Right lung (tissue), 10 donors: ENCODE measurements at places on chromosomes 1 and 21. TPM values are rescaled to one million over a fixed set of nuclear protein-coding genes. Genes with fewer than 3 reads are reported as not detected.
A peak's percentile ranks its signal among the peaks of the same experiment; 100 is the strongest.

DNA sequence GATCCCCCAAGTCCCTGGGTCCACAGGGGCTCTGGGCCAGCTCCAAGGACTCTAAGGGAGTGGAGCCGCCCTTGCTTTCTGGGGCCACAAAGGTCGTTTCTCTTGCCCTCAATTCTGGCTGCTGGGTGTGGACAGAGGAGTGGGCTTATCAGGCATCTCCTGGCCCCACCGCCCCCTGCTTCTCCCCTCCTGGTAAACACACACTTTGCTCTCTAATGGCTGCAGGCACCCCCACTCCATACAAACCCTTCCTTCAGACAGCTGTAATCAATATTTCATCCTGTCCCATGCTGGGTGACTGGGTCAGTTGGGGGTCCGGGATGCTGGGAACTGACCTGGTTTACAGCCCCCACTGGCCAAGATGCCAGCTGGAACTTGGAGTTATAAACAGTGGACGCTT is 67.5 kb downstream of the PRDM16 start:
- no peak for DNase-seq

DNA sequence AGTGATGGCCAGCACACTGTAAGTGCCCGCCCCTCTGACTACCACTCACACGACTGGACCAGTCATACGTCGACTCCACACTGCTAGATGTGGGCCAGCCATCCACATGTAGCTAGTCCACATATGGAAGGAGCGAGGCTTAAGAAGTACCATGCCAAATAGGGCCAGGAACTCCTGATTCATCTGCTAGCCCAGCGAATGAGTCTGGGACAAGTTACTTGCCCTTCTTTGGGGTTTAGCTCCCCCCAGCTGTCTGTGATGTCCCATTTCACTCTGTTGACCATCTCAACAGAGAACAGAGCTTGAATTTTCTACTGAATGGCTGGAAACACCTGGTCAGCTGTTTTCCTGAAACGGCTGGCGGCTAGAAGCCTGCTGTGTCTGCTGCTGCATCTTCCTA is 5.8 kb downstream of the CSRP1 start:
- DNase-seq, result no peak

DNA sequence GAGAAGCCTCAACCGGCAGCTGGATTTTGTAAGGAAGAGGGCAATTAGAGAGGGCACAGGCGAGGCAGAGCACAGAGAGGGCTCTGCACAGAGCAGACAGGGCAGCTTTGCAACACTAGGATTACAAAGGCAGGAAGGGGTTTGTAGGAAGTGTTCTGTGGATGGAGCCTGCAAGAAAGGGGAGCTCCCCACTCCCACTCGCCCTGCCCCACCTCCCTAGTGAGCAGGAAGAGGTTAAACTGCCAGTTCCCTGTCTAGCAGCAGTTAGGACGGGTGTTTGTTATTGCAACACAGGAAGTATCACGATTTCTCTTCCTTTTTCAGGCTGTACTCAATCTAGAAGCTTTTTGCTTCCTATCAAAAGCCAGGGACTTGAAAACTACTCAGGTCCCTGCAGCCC is 63.3 kb upstream of the LRRC8D start:
- DNase-seq, result peak; percentile 58

DNA sequence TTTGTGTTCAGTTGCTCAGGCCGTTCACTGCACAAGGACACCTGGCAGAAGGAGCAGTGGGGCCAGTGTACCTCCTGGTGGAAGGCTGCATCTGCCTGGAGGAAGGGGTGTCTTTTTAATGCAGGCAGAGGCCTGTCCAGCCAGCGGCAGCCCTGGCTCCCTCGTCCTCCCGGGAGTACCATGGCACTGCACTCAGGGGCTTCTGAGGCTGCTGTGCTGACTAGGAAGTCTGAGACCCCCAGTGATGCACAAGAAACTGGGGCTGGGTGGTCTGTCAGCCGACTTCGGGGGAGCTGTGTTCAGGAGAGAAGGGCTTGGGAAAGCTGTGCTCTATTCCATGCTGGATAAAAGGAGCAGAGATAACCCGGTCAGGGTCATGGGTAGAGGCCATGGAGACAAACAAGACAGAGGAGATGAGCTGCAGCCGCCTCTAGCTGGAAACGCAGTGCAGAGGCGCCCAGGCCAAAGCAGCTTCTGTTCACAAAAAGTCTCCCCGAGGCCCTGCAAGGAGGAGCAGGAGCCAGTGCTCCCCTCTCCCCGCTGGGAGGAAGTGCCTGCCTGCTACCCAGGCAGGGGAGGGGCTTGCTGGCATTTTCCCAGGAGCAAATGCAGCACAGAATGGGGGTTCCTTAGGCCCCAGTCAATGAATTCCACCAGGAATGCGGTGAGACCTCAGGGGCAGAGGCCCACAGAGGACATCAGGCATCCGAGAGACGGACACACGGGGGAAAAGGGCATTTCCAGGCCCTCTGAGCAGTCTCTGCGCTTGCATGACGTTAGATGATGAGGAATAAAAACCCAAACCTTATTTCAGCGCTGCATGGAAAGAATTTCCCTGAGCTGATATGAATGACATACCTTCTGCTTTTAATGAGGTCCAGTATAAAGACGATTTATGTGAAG is 17.2 kb upstream of the C2CD2 start:
- DNase-seq, result no peak

DNA sequence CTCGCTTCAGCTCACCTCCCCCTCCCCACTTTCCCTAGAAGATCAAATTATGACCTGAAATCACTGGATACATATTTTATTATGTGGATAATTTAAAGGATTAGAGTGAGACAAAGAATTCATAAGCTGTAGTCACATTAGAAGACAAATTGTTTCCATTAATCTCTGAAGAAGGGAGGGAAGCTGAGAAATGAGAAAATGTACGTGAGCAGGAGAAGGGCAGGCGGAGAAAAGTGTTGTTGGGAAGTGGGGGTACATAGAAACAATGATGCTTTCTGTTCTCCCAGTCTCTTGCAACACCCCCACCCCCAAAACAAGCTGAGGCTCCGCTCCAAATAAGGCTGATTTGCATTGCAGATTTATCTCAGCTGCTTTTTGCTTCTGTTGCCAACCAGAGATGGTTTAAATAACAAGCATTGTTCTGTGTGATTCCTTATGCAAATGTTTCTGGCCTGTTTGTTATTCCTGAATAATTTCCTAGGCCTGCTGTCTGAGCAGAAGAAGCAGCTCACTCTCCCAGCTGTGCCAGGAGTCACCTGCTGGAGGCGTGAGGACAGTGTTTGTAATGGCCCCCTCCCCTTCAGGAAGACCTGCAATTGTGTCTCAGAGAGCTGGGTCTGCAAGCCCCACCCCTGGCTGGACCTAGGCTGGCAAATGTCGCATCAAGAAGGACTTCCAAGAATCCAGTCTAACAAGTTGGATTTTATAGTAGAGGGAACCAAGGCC is 121.8 kb upstream of the TNR start:
- DNase-seq, result no peak

DNA sequence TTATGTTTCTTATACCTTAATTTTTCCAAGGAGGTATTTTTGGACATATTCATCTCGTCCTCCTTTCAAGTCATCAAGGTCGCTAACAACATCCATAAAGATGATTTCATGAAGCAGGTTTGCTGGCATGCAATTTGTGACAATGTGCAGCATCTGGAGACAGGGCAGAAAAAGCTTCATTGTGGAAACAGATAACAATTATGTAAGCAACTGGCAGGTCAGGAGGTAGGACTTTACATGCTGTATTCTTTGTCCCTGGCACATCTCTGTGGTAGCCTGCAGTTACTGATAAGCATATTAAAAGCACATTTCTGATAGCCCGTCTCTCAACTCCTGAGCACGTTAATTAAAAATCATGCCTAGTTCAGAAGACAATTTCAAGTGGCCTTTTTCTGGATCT is 156.8 kb downstream of the LEPR start:
- no peak for DNase-seq

GRCh38 chr1:213821175-213821942 is 166.4 kb upstream of the PROX1 start:
- DNase-seq, result no peak

- DNase-seq, result no peak
Measured at GRCh38 chr1:7707527-7707926, 63.6 kb upstream of the VAMP3 start.

DNA sequence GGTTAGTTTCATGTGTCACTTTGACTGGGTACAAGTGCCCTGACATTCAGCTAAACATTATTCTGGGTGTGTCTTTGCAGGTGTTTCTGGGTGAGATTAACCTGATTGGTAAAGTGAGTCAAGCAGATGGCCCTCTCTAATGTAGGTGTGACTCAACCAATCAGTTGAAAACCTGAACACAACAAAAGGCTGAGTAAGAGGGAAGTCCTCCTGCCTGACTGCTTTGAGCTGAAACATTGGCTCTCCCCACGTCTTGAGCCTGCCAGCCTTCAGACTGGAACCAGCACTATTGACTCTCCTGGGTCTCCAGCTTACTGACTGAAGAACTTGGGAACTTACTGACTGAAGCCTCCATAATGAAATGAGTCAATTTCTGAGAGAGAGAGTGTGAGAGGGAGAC is 70.0 kb upstream of the C21orf91 start:
- DNase-seq, result no peak

- DNase-seq, result no peak
Measured at GRCh38 chr1:190373705-190374336, 103.8 kb downstream of the BRINP3 start.

GRCh38 chr1:29893046-29893723 is 656.9 kb downstream of the PTPRU start:
- DNase-seq, result no peak

DNA sequence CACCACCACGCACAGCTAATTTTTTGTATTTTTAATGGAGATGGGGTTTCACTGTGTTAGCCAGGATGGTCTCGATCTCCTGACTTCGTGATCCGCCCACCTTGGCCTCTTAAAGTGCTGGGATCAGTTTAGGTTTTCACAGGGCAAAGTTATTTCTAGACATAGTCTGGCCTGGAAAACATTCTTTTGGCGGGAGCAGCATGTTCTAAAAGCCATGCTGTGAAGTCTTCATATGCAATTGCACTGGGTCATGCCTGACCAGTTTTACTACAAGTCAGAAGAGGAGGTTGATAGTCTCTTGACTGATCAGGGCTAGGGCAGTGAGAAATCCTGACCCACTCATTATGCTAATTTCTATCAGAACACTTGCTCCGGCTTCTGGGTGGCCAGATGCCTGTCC is 131.6 kb upstream of the POU3F1 start:
- DNase-seq, result no peak

GRCh38 chr1:3787745-3788605 is 8.3 kb downstream of the LRRC47 start:
- no peak for DNase-seq

DNA sequence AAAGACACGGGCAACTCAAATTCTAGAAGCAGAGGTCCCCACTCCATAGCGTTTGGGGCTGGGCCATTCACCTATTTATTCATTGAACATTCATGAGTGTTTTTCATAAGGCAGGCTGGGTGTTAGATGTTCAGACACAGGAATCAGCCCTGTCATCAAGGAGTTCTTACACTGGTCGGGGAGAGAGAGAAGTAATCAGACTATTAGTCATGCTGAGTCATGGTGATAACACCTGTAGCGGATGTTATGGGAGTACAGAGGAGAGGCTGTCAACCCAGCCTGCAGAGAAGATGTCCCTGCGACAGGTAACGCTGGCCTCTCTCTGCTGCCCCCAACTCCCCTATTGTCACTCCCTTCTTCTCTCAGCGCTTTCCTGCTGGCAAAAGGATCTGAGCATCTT is 17.2 kb downstream of the LY9 start:
- no peak for DNase-seq

GRCh38 chr1:215082532-215083382 is at the start of gene KCNK2:
Gene KCNK2 (plus strand): TSS chr1:215082737. CDS start chr1:215083386, 649 bp downstream.
- no peak for DNase-seq

GRCh38 chr21:34924194-34924593 is 124.9 kb downstream of the RUNX1 start:
- DNase-seq, result no peak

GRCh38 chr1:31183927-31184554 is 55.6 kb downstream of the NKAIN1 start:
- DNase-seq, result no peak

Gene SPRR1A
- polyA plus RNA-seq, result not detected

Gene C8A
- not detected for polyA plus RNA-seq

Gene NCDN
- 14.8 TPM for polyA plus RNA-seq

Gene PHLDA3
- 13.5 TPM for polyA plus RNA-seq

Gene ETS2
- 151 TPM for polyA plus RNA-seq
